ENCODE measurements at places on chromosomes 5 and 9. TPM values are rescaled to one million over a fixed set of nuclear protein-coding genes. Genes with fewer than 3 reads are reported as not detected.

The SLC34A1 gene
- total RNA-seq: not detected

The IFNA21 gene
- not detected for total RNA-seq

The ARHGEF28 gene
- 49.3 TPM for total RNA-seq

The IFNE gene
- not detected for total RNA-seq

The EGFLAM gene
- 0.20 TPM for total RNA-seq

The PLPP1 gene
- 160 TPM for total RNA-seq

The FOXD4 gene
- total RNA-seq: 0.20 TPM

- no peak for DNase-seq
Observed at GRCh38 chr5:31328040-31328733, 134.7 kb downstream of the CDH6 start.

DNA sequence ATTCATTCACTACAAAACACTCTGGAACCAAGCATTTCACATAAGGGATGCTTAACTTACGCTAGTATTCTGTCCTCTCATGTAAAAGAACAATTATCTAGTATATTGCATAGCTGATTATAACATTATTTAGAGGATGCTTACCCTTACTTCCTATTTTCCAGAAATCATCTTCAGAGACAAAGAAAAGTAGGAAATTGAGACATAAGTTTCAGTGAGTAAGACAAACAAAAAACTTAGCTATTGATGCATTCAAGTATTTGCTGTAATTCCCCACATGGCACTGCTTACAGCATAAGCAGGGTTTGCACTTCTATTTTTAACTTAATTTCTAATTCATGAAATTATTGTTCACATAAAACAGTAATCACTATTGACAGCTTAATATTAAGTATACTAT is 104.8 kb upstream of the SREK1 start:
- DNase-seq: no peak

- DNase-seq: no peak
Observed at GRCh38 chr5:74765929-74766328, 988 bp downstream of the GFM2 start.

GRCh38 chr5:125722550-125722949 is 700.7 kb upstream of the GRAMD2B start:
- no peak for DNase-seq

- no peak for DNase-seq
Observed at GRCh38 chr5:142913728-142914338, 143.7 kb downstream of the ARHGAP26 start.

DNA sequence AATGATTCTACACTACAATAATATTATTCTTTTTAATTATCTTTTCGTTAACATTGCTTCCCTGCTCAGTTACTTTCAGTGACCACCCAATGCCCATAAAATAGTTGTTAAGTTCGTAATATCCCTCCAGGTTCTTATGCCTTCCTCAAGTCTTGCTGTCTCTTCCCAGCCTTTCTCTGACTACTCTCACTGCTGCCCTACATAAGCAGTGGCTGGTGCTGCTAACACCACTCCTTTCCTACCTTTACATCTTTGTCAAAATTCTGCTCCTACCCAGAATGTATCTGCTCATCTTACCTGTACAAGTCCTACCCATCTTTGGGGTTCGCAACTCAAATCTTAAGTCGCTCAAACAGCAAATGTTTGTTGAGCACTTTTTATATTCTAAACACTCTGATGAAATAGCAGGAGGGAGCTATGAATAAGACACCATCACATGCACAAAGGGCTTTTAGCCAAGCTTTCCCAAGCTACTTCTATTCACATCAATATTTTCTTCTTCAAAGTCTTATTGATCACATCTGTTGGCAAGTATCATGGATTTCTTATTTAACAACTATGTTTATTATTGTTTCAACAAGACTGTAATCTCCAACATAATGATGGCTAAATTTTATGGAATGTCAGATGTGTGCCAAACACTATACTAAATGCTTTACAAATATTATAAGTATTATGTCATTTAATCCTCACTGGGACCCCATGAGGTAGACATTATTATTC is 29.5 kb downstream of the SLC25A46 start:
- DNase-seq: no peak

DNA sequence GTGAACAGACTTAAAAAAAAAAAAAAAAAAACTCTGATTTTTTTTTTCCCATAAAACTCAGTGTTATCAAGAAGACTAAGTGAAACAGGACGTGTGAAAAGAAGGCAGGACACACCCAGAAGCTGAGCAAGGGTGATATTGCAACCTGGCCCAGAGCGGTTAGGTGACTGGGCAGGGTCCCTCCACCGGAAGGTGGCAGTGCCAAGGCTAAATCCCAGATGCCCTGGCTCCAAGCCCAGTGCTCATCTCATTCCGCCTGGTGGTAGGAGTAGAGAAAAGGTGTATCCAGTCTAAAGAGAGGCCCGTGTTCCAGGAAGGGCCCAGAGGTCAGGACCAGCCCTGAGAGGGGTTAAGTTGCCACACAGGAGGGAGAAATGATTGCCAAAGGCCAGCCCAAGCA is 51.5 kb upstream of the SAP30L start:
- DNase-seq: no peak

Data from lung microvascular endothelial cell (primary cell).